ENCODE measurements at places on chromosomes 2 and 18.

GRCh38 chr2:31414601-31415241, at the start of gene XDH:
Gene XDH, minus strand, starts transcription at chr2:31414742. Its CDS starts 76 bp downstream, at chr2:31414666.
- DNase-seq: no peak

GRCh38 chr2:60885683-60886082, 4.3 kb downstream of the REL start:
- DNase-seq: no peak

- no peak for DNase-seq
Observed at GRCh38 chr2:146806364-146807005, 1038.3 kb upstream of the ACVR2A start.

- DNase-seq: no peak
Observed at GRCh38 chr2:55154525-55155030, 77.5 kb downstream of the CLHC1 start.

DNA sequence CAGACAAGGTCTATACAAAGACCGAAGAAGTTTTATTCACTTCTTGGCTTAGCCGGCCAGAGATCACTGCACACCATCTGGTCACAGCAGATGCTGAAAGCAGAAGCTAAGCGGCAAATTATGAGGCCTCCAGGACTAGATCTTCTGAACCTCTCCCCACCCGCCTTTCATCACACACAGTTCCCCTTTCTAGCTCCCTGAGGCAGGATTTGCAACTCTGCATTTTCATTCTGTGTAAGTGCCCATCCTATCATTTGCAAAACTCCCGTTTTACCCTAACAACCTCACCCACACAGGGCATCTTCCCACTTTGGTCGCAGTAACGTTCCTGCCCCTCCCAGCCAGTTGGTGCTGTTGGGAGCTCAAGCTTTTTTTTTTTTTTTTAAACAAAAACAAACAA, 3.1 kb upstream of the MOB1A start:
- peak; percentile 98 for DNase-seq

- DNase-seq: no peak
Observed at GRCh38 chr2:176074919-176075425, 8.8 kb downstream of the EVX2 start.

DNA sequence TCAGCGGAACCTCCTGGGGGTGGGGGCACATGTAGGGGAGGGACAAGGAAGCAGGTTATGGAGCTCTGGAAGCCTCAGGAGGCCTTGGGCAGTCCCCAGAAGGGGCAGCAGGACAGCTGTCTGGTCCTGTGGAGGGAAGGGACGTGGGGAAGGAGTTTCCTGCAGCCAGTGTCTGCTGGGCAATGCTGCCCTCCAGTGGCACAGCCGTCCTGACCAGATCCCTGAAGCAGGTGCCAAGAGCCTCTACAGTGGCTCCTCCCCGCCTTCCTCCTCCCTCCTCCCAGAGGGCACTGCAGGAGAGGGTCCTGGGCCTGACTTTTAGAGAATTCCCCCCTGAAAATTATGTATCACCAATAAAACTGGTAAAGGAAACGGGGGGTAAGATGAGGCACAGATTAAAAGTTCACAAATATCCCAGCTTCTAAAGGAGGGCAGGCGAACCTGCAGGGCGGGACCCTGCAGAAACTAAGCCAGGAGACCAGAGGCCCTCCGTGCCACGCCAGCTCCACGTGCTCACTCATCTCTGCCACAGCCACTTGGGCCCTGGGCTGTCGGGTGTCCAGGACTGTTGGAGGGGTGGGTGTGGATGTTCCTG, 258.5 kb downstream of the TWIST2 start:
- no peak for DNase-seq

GRCh38 chr2:102001767-102002142, 10.0 kb downstream of the IL1R2 start:
- DNase-seq: no peak

- no peak for DNase-seq
Observed at GRCh38 chr2:44916291-44916690, 25.2 kb upstream of the SIX3 start.

DNA sequence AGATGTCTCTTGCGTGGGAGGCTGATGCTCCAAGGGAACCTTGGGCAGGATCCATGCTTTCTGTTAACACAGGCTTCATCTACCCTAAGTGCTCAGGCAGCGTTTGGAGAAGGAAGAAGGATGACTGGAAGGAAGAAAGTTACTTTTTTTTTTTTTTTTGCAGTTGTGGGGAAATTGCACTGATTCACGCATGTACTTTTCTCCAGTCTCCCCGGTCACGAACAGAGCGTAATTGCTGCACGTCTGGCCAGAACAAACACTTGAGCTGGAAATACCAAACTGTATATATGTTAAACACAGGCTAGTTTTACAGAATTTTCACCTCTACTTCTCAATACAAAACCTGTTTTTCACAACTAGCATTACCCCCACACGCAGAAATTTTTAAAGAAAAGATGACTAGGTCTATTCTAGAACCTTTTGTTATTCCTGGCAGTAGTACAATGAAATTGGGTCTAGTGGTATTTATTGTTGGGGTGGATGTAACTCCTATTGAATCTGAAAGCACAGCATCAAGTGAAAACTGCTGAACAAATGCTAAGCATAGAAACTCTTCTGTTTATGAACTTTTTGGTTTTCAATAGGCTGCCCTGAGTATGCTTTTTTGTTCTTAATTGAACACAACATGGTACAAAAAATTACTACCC, 9.3 kb upstream of the SCYGR5 start:
- no peak for DNase-seq

DNA sequence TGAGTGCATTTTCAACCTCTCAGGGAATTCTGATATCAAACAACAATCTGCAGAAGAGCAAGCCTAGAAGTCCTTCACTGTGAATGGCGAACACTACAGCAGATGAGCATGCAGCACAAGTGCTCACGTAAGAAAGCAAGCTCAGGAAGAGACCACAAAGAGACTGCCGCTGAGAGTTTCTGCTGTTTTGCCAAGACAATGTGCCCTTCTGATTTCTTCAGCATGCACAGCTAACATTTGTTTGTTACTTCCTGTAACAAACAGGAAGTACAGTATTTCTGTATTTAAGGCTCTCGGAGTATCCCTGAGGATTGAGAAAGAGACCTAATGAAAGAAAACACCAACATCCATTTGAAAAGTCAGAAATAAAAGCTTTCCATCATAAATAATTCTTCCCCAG, 45.9 kb downstream of the MBOAT2 start:
- no peak for DNase-seq

DNA sequence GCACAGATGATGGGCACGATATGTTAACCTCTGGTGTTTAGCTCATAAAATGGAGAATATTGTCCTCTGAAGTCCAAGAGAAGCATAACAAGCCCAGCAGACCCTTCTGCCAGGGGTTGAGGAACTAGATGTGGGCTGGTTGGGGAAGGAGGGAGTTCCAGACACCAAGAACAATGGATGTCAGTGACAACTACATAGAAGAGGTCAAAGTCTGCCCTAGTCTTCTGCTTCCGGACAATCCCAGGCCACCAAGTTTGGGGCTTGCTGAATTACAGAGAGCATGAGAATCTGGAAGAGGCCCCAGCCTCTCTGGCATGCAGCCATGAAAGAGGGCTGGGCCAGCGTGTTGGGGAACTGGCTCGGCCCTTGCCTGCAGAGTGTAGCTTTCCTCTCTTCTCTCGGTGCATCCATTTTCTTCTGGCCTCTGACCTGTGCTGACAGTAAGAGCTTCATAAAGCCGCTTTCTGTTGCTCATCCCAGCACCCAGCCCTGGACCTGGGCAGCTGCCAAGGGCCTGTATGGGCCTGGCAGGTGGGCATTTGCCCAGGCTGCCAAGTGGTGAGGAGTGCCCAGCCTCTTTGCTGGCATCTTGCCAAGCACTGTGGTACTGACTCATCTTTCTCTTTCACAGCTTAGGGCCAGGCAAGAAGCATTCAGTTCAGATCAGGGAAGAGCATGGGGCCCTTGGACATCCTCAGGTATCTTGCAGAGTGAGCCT, 14.6 kb upstream of the LAPTM4A start:
- no peak for DNase-seq

GRCh38 chr2:73297151-73297559, 3.8 kb upstream of the EGR4 start:
- no peak for DNase-seq

- no peak for DNase-seq
Observed at GRCh38 chr18:79199691-79200374, 130.6 kb downstream of the ATP9B start.

GRCh38 chr2:128489526-128490273, 171.0 kb upstream of the HS6ST1 start:
- no peak for DNase-seq

GRCh38 chr2:171512014-171512413, 10.3 kb upstream of the CYBRD1 start:
- no peak for DNase-seq

GRCh38 chr2:33246432-33246831, 230.0 kb upstream of the RASGRP3 start:
- no peak for DNase-seq

- no peak for DNase-seq
Observed at GRCh38 chr2:63840081-63840784, 1.5 kb upstream of the UGP2 start.

DNA sequence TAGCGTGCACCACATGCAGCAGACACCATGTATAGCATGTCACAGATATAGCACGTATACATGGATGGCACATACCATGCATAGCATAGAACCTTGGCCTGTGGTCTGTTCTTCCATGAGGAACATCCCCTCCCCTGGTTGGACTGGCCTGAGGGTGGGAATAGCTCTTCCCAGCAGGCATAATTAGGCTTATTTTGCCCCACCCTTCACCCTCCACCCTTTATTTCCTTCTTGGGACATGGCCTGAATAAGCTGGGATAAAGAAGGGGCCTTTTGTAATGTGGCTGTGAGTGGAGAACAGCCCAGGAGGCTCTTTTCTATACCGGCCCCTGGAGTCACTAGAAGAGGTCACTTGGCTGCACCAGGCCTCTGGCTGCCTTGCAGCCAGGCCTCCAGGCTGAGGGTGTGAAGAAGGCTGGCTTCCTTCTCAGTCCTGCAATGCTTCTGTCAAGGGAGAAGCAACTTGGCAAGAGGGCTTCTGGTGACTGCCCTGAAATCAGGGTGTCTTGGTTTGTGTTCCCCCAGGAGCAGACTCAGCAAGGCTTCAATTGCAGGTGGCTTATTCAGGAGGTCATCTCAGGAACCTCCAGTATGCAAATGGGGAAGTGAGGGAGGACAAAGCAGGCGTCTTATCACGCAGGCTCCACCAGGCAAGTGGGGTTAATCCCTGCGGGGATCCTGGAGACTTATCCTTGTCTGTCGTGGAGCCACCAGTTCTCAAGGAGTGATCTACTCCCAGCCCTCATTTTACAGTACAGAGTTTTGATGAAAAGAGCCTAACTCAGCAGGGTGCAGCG, 68.2 kb downstream of the HS6ST1 start:
- DNase-seq: no peak

DNA sequence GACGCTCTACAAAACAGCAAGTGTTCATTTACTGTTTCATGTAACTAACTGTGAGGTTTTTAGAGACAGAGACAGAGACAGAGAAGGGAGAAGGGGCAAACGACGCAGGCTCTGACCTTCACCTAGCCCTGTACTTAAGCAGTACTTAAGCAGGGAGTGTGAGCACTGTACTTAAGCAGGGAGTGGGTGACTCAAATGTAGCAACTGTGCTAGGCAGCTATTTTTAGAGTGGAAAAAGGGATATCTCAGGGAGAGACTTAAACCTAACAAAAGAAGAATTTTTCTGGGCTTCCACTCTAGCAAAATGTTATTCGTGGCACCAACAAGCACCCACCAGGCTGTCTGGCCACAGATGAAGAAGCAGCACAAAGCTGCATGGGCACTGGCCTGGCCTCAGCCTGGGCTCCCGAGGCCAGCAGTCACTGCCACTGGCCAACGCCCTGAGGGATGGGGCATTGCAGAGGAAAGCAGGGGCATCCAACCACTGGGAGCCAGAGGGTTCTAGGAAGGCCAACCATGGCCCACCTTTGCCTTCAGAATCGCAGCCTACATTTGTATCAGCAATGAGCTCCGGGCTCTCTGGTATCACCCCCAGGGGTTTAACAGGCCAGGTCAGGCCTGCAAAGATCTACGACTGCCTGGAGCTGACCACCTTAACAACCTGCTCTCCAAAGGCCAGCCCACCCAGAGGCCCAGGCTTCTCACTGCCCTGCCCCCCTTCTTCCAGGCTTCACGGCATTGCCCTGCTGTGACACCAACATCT, 154.3 kb downstream of the TTC32 start:
- DNase-seq: no peak

- DNase-seq: peak; percentile 91
Observed at GRCh38 chr2:227608561-227609338, 5.9 kb downstream of the SCYGR3 start.

DNA sequence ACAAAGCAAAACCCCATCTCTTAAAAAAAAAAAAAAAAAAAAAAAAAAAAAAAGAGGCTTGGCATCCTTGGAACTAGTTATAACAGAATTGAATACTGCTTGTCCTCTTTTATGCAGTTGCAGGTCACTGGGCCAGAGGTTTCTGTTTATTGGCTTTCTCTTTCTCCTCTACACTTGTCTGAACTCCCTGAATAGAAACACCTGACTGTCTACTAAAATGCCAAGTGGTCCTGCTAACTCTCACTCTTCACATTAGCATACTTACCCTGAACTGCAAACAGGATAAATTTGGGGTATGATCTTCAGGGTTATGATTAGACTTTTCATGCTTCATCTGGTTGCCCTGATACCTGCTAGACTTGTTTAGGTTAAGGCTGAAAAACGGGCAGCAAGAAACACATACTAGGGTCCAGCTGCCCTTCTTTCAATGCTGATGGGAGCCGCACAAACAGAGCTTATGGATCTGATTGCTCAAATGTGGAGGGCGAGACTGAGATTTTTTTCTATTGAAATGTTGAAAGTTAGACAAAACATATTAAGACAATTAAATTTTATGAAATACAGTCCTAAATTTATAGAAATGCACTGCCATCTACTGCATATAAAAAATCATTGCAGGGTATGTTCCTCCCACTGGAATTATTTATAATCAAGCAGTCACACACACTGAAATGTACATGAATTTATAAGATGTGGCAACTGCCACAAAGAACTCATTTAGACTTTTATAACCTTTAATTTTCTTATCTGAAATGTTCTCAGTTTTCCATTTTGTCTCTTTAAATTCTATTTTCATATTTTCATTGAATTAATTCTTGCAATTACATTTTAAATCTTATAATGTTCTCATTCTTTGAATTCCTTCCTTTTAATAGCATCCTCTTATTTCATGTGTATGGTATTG, 40.8 kb downstream of the GTF3C3 start:
- DNase-seq: peak; percentile 4

DNA sequence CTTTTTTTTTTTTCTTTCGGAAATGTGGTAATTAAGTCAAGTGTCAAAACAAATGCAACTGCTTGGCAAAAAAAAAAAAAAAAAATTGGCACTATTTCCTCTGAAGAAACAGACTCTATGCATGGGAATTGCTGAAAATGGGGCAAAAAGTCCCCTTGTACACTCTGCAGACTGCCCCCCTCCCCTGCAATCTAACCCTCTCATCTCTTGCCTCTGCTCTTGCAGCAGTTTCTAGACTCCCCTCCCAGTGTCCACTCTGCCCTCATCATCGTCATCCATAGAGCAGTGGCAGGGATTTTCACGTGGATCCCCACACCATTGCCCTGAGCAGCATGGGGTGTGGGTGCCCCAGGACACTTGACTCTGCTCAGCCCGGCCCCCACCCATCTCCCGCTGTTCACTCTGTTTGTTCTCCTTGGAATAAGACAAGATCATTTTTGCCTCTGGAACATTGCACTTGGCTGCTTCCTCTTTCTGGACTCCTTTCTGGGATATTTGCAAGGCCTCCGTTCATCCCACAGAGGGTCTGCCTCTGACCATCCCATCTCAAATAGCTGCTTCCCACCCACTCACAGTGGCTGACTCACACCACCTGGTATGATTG, 213.9 kb downstream of the ACKR3 start:
- DNase-seq: no peak

Data from MV-4-11 (cell line).